ENCODE measurements at places on chromosomes 2 and 18.

DNA sequence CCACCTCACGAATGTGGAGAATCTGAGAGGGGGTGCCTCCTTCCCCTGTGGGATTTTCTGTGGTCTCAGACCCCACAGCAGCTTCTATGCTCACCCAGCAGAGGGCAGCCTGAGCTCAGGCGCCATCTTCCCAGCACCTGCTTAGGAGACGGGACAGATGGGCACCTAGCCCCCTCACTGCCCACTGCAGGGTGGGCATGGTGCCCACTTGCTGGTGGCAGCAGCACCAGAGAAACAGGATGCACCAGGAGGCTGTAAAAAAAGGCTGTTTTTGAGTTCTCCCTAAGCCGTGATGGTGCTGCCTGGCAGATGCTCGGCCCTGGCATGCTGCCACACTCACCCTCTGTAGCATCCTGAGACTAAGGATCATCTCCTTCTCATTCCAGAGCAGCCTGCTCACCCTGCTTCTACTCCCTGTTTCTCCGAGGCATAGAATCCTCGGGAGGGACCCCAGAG, 19.1 kb upstream of the SLC20A1 start:
- no peak for DNase-seq

GRCh38 chr2:190468814-190469569, 60.8 kb downstream of the MFSD6 start:
- peak; percentile 44 for DNase-seq

DNA sequence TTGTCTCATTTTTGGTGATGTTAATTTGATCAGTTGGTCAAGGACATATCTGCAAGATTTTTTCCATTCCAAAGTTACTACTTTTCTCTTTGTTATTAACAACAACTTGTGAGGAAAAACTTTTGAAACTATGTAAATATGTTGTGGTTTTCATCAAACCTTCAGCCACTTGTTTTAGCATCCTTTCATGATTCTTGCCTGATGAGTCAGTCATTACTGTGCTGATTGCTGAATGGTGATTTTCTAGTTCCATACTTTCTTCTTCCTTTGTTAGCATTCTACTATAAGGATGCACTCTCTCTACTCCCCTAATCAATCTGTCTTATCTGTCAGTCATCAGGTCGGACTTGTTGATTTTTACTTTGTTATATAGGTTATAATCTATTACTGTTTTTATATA, 10.9 kb downstream of the TMEM87B start:
- DNase-seq = no peak

- no peak for DNase-seq
These were observed 280.0 kb downstream of the FIGN start for GRCh38 chr2:163455815-163456214.

DNA sequence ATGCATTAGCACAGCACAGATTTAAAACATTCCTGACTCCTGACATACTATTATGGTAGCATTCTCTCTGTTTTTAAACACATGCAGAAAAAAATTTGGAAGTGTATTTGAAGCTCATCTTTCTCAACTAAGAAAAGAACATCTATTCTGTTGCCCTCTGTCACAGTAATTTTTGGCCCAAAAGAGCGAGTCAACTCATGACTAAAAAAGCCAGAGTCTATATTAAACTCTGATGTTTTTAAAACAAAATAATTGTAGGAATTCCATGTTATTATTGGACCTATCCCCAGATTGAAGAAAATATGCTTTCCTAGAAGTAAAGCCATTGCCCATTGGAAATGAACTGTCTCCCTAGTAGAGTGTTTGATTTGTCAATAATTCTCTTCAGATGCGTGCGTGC, 96.7 kb downstream of the CRIM1 start:
- DNase-seq = no peak

GRCh38 chr2:142308744-142309143, 177.9 kb upstream of the LRP1B start:
- DNase-seq = no peak

DNA sequence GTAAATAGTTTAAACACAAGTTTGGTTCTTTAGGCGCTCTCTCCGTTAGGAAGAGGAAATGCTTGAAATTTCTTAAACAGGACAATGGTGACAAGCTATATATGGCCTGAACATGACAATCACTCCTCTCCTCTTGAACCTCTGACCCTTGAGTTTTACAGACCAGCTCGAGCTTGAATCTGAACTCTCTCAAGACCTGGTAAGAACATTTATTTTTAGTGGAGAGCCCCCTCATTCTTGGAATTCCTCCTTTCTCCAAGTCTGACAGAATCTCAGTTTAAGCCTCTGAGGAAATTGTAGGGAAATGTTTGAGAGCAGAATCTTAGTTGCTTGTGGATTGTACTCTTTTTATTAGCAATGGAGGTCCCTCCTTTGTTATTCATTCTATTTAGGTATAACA, 1293.6 kb upstream of the ZEB2 start:
- no peak for DNase-seq
